ENCODE measurements at places on chromosomes 7 and 10.

DNA sequence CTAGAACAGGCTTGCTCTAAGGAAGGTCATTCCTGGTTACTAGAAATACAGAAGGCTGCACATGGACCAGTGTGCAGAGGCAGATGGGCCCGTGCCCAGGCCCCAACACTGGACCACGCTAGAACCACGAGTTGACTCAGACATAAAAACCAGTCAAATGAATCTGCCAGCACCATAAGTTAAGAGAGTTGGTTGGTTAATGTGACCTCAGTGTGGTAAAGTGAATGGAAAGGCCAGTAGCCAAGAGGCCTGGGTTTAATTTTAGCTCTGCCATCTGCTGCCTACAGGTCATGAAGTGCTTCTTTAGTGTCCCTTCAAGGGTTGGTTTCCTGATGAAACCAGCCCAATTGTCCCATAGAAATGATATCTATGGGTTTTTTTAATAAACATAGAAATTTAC is 329.6 kb upstream of the NRP1 start:
- no peak for DNase-seq

- DNase-seq, result peak; percentile 33
Observed at GRCh38 chr7:105297985-105298384, 90.7 kb downstream of the SRPK2 start.

- no peak for DNase-seq
Observed at GRCh38 chr10:131697476-131698128, 203.2 kb upstream of the PPP2R2D start.

GRCh38 chr10:122190176-122190943 is 80.7 kb upstream of the BTBD16 start:
- DNase-seq, result no peak

GRCh38 chr10:106957823-106958588 is 206.5 kb downstream of the SORCS1 start:
- no peak for DNase-seq

- no peak for DNase-seq
Observed at GRCh38 chr10:104328646-104328895, 9.7 kb downstream of the ITPRIP start.

DNA sequence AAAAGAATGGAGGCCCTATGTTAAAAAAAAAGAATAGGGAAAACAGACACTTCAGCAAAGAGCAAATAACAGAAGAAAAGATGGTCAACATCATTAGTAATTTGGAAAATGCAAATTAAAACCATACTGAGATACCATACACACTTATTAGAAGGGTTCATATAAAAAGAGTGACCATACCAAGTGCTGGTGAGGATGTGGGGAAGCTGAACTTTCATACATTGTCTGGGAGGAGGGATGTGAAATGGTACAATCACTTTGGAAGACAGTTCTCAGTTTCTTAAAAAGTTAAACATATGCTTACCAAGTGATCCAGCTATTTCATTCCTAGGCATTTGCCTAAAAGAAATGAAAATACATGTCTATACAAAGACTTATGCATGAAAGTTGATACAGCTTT is 194.4 kb downstream of the CXCL12 start:
- DNase-seq, result no peak

GRCh38 chr7:77282897-77283296 is 83.3 kb upstream of the FGL2 start:
- DNase-seq, result no peak

DNA sequence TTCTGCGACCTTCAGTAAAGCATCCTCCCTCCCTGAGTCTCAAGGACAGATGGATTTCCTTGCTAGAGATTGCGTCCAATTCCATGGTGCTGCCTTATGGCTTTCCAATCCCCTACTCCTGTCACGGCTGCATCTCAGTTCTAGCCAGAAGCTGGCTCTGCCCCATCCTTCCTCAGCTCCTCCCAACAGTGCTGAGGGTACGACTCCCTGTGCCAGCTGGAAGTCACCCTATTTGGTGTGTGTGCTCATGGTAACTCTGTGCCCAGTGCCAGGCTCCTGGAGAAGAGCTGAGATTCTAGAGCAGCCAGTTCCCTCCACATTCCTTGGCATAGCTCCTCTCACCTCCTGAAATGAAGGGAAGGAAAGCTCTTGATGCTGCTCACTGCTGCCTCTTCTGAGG is 185.0 kb upstream of the PODXL start:
- no peak for DNase-seq

GRCh38 chr7:14938181-14938580 is 35.6 kb upstream of the DGKB start:
- no peak for DNase-seq

- no peak for DNase-seq
Observed at GRCh38 chr7:132179681-132180080, 396.6 kb downstream of the PLXNA4 start.

DNA sequence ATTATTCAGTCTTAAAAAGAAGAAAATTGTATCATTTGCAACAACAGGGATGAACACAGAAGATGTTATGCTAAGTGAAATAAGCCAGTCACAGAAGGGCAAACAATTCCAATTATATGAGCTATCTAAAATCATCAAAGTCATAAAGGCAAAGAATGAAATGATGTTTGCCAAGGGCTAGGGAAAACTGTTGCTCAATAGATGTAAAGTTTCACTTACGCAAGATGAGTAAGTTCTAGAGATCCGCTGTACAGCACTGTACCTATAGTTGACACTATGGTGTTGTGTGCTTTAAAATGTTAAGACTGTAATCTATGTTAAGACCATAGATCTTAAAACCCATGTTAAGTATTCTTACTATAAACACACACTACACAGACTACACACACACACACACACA is 904.6 kb upstream of the LRRN3 start:
- no peak for DNase-seq

DNA sequence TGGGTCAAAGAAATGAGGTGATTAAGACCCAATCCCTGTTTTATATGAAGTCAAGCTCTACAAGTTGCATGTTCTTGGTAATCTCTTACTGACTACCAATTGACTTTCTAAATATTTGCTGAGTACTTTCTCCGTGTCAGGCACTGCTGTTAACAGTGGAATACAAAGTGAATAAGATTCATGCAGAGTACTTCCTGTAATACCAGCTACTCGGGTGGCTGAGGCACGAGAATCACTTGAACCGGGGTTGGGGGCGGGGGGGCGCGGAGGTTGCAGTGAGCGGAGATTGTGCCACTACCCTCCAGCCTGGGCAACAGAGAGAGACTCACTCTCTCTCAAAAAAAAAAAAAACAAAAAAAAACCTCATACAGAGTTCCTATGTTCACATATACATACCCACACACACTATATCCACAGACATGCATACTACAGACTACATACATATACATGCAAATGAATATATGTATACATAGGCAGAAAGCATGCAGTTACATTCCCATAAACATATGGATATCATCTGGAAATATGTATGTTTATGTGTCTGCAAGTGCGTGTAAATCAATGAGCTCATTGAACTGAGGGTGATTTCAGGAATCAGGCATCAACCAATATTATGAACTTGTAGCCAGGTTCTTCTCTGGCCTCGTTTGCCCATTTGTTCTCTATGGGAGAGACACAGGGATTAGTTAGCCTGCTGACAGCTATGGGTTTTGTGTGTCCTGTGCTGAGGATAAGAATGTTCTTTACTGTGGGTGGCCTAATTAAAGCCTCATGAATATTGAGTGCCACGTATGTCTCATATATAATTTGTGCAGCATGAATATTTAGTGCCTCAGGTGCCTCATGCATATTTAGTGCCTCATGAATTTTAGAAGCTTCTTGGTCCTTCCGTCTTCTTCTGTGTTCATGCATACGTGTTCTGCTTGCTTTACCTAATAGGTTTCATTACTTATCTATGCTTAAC is 73.9 kb downstream of the BICC1 start:
- no peak for DNase-seq

- DNase-seq, result peak; percentile 67
Observed at GRCh38 chr7:101538596-101539459, 90.3 kb downstream of the MYL10 start.

DNA sequence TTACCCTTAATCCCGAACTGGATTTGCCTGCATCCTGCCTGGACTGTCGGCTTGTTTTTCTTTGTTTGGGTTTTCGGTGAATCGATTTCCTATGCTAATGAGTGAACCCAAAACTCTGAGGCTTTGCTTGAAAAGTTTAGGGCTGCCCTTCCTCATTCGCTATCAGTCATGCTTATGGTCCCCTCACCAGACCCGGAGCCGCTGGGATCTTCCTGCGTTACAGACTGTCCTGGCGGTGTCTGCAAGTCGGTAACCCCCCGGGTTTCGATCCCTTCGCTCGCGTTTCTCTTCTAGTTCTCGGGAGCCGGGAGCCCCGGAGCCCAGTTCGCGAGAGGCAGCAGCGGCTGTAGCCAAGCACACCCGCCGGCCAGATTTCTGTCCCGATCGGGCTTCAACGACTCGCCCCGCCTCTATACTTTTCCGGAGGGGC is 2.2 kb downstream of the EMX2 start:
- no peak for DNase-seq

All from activated T-cell treated with anti-CD3 and anti-CD28 coated beads, Interleukin-2, amount 50 U/mL, for 72 hours (primary cell).